A549 treated with RU486 at 1 μM for 4 hours (cell line): ENCODE measurements at places on chromosomes 2 and 18. TPM values are rescaled to one million over a fixed set of nuclear protein-coding genes. Genes with fewer than 3 reads are reported as not detected.

Gene IL1RL1
- 0.90 to 1.2 TPM (median 1.0 TPM) in 5 replicates for total RNA-seq

Gene PPIG
- 30.1 to 55.6 TPM (median 44.2 TPM) in 5 replicates for total RNA-seq

Gene NAPG
- total RNA-seq: 9.3 to 11.2 TPM (median 10.4 TPM) in 5 replicates

Gene PPP1R1C
- 1.7 to 3.3 TPM (median 1.8 TPM) in 5 replicates for total RNA-seq

Gene DOK6
- total RNA-seq: not detected in 5 replicates

Gene VWA3B
- total RNA-seq: 0.51 to 0.77 TPM (median 0.62 TPM) in 3 of 5 replicates, not detected in the others

Gene PLCD4
- 0.29 to 0.71 TPM (median 0.53 TPM) in 5 replicates for total RNA-seq

Gene TXNDC2
- total RNA-seq: 0.06 to 0.38 TPM (median 0.16 TPM) in 5 replicates

Gene AQP4
- total RNA-seq: not detected in 5 replicates

Gene PSMA8
- not detected in 5 replicates for total RNA-seq

Gene TMEM237
- 15.7 to 20.3 TPM (median 19.6 TPM) in 5 replicates for total RNA-seq

Gene HOXD12
- total RNA-seq: not detected in 5 replicates

Gene UGT1A1
- 0.66 to 1.2 TPM (median 0.83 TPM) in 5 replicates for total RNA-seq

Gene TMEM178A
- 0.10 to 0.20 TPM (median 0.15 TPM) in 3 of 5 replicates, not detected in the others for total RNA-seq

Gene CD207
- total RNA-seq: not detected in 5 replicates

Gene RHBDD1
- total RNA-seq: 7.0 to 10.7 TPM (median 9.1 TPM) in 5 replicates

Gene APOB
- total RNA-seq: 0.39 TPM in 1 of 5 replicates, not detected in the others

Gene CNDP2
- 69.4 to 95.1 TPM (median 78.3 TPM) in 5 replicates for total RNA-seq

Gene RNF152
- 0.01 to 0.15 TPM in 2 of 5 replicates, not detected in the others for total RNA-seq

Gene CACNB4
- 0.02 to 0.32 TPM (median 0.15 TPM) in 4 of 5 replicates, not detected in the other for total RNA-seq

Gene ZC3H6
- total RNA-seq: 0.09 to 0.47 TPM (median 0.28 TPM) in 5 replicates

Gene SYT4
- not detected in 5 replicates for total RNA-seq

Gene DPY30
- 86.8 to 122 TPM (median 115 TPM) in 5 replicates for total RNA-seq

Gene POTEI
- not detected in 5 replicates for total RNA-seq

Gene LYG2
- 0.17 TPM in 1 of 5 replicates, not detected in the others for total RNA-seq

Gene AKAIN1
- not detected in 5 replicates for total RNA-seq

Gene FAM228A
- not detected in 5 replicates for total RNA-seq

Gene HES6
- total RNA-seq: 8.2 to 16.4 TPM (median 13.9 TPM) in 5 replicates

Gene MYO5B
- total RNA-seq: 10.2 to 15.1 TPM (median 12.8 TPM) in 5 replicates

Gene ACTG2
- total RNA-seq: 0.17 to 0.43 TPM (median 0.29 TPM) in 4 of 5 replicates, not detected in the other

Gene SOWAHC
- total RNA-seq: 8.4 to 18.4 TPM (median 17.2 TPM) in 5 replicates

Gene CXCR4
- 0.29 to 0.65 TPM (median 0.42 TPM) in 5 replicates for total RNA-seq

Gene ZBTB7C
- 0.04 to 0.19 TPM (median 0.05 TPM) in 3 of 5 replicates, not detected in the others for total RNA-seq

Gene TUBB8B
- 0.32 TPM in 1 of 5 replicates, not detected in the others for total RNA-seq
